Small intestine (tissue), 16 donors: ENCODE measurements at places on chromosomes 5 and 9.

DNA sequence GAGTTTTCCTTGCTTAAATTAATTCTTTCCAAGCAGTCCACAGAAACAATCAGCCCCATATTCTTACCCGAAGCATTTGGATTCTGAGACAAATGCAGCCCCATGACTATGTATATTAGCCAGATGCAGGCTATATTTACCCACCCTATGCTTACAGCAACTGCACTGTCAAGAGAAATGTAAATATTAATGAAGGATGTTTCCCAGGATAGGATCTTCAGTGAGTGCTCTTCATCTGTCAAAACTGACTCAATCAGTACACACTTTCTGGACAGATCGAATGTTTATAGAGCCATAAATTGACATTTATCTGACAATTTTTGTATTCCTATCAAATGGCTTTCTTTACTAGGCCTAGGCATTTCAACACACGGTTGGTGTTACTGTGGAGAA is 725.3 kb upstream of the SEMA6A start:
- no peak for DNase-seq

GRCh38 chr5:133611357-133612248 is 738 bp downstream of the FSTL4 start:
- no peak for DNase-seq

- DNase-seq: no peak
Measured at GRCh38 chr9:137892424-137893191, 15.0 kb downstream of the CACNA1B start.

GRCh38 chr9:131307974-131308373 is 18.5 kb downstream of the PLPP7 start:
- DNase-seq: no peak

DNA sequence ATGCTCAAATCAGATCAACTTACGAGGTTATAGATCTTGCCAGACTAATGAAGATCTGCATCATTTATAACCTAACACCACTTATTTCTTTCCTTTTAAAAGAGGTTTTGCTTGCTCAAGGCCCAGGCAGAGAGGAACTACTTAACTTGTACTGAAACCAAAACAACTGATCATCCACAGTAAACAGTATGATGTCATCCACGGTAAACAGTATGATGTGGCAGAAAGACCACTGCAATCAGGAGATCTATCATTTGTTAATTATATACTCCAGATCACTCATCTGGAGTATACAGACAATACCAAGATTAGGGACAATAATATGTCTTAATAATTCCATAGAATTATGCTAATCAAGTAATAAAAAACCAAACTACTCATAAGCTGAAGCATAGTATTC is 116.8 kb downstream of the ADAMTS6 start:
- DNase-seq: no peak

DNA sequence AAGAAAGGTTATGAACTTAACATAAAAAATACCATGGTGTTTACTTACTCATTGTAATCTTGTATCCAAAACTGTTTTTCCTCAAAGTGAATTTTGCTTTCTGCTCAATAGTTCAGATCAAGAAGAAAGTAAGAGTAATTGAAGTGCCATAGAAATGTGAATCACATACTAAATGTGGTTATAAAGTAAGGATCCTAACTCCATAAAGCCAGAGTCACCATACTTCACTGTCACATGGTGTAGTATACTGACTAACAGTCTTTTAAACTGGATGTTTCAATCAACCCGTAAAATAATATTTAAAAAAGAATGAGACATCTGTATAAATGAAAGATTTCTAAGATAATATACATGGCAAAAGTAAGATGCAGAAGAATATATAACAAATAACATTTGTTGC is 72.1 kb downstream of the NIPBL start:
- no peak for DNase-seq

GRCh38 chr5:115209279-115209678 is 39.6 kb upstream of the TRIM36 start:
- DNase-seq: peak; percentile 20

- DNase-seq: no peak
Measured at GRCh38 chr9:90140131-90140818, 502.3 kb downstream of the DIRAS2 start.
